ENCODE measurements at places on chromosomes 4 and X.

DNA sequence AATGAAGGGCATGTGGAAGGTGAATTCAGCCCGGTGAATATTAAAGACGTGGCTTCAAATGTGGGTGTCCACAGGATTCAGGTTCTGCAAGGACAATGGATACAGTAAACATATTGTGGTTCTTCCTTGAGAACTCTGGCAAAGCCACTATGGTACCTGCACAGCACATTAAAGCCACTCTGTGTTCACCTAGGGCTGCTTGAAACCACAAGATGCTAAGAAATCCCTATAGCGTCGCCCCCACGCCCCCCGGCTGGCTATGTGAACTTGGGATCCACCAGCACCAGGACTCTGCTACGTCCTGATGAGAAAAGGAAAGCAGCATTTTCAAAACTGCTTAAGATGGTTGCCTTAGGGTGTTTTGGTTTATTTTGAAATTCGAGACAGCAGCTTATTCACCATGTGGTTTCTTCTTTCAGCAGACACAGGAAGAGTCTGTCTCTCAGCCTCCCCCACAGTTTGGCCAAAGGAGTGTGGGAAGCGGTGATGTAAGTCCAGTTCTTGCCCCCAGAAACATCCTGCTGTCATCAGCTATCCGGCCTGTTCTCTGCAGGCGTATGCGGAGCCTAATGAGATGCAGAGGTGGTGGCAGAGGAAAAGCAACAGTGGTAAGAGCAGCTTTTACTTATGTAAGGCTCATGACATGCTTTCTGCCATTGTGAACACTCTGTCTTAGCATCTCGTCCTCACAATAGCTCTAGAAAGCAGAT, 111.5 kb downstream of the AFAP1 start:
- peak; percentile 85 for DNase-seq

GRCh38 chr4:55033296-55033695, 92.1 kb downstream of the KDR start:
- no peak for DNase-seq

DNA sequence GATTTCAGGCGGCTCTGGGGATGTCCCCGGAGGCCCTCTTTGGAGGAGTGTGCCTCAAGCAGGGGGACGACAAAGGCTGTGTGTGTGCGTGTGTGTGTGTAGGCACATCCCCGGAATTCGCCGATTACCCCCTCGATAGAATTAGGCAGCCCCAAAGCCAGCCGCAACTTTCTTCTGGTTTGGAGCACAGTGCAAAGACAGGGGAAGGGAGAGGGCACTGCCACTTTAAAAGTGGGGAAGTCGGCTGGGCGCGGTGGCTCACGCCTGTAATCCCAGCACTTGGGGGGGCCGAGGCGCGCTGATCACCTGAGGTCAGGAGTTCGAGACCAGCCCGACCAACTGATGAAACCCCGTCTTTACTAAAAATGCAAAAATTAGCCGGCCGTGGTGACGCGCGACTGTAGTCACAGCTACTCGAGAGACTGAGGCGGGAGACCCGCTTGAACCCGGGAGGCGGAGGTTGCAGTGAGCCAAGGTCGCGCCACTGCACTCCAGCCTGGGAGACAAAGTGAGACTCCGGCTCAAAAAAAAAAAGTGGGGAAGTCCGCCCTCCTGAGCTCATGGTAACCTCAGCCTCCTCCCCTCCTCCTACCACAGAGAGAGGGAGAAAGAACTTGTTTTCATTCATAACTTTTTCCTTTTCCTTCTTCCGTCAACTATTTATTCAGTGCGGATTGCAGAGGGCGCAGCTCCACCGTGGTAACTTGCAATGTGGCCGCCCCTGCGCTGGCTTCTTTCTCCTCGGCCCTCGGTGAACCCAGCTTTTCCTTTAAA, 2.4 kb downstream of the SPRY1 start:
- peak; percentile 87 for DNase-seq

DNA sequence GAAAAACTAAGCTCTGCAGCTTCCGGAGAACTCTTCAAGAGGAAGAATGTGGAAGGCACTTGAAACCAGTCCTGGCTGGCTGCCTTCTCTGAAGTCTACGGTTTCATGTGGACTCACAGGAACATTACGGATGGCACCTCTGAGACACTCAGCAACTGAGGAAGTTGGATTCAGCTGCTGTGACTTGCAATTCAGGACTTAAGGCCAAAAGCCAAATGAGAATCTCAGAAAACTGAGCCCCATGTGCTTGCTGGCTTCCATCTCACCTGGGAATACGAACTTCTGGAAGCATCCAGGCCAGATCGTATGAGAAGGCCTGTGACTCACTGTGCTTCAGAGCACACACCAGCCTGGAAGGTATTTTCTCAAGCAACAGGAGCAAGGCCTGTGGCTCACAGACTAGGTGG, 107.8 kb upstream of the GPC4 start:
- no peak for DNase-seq

DNA sequence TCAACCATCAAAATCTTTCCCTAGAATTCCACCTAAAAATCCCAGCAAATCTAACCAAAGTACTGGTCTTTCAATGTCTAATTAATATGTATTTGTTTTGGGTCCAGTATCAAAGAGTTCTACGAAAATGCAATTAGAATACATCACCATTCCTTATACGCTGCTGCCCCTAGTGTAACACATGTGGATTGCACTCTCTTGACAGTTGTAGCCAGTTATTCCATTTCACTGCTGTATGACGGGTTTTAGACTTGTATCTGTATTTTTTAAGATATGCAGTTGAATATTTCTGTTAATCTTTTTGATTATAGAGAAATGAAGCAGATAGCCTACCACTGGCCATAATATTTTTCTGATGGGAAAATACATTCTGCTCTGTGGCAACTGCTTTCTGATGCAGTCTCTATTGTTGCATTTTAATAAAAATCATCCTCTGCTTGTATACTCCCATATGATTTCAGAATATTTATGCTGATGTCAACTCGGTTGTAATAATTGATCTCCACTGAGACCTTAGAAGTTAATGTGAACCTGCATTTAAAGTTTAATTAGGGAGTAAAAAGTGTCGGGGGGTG, 17.1 kb upstream of the PAGE2B start:
- DNase-seq: peak; percentile 45

DNA sequence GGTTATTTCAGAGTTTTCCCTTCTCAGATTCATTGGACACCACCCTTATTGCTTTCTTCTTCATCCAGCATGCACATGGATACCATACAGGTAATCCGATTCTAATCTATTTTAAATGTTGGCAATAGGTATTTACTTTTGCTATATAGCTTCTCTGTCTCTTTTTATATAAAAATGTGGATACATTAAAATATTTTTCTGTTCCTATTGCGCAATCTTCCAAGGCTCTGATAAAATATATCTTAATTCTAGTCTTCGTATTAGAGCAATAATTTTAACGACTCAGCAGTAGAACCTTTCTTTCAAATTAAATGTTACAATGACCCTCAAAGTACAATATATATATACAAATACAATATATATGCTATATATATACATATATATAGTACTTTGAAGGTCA, 239.8 kb downstream of the DCAF12L2 start:
- DNase-seq: no peak

- DNase-seq: peak; percentile 19
Observed at GRCh38 chrX:63922221-63922620, 137.2 kb upstream of the ARHGEF9 start.

DNA sequence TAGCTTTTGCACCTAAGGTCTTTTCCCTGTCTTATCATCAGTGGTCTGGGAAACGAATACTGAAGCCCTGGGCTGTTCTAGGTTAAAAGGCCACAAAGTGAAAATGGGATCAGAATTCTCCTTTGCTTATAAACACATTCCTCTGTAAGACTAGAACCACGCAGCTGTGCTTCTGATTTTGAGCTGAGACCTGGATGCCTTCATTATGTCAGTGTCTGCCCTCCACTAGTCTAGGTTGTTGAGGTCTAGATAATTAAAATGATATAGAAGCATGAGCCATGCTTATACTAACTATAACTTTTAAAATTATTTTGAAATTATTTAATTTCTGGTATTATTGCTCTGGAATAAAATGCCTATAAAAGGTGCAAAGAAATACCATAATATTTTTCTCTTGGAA, 403.9 kb downstream of the ADGRL3 start:
- DNase-seq: peak; percentile 21

- DNase-seq: no peak
Observed at GRCh38 chr4:10656420-10656819, 28.1 kb downstream of the CLNK start.

Data from SJCRH30 (cell line).